ENCODE measurements at places on chromosomes 16 and 17.

DNA sequence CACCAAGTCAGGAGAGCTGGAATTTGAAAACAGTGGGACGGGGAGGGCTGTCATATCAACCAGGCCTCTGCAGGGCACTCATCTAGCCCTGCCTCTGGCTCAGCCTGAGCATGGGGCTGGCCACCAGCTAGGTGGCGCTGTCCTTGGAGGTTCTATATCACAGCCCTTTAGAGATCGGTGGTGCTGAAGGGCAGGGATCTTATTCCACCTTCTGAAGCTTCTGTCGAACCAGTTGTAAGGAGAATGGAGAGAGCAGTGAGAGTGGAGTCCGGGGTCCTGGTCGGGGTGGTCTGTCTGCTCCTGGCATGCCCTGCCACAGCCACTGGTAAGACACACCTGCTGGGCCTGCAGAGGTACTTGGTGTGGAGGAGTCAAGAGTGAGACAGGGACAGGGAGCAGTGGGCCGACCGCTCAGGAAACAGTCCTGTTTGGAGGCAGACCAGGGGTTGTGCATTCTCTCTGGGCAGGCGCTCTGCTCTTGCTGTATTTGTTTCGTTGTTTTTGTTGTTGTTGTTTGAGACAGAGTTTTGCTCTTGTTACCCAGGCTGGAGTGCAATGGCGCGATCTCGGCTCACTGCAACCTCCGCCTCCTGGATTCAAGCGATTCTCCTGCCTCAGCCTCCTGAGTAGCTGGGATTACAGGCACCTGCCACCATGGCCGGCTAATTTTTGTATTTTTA is at the start of gene CES3:
TSS of gene CES3 (plus strand) at position 202 of the 680 bp plus-strand sequence. CDS start at position 244, 42 bp downstream.
- no peak for DNase-seq

DNA sequence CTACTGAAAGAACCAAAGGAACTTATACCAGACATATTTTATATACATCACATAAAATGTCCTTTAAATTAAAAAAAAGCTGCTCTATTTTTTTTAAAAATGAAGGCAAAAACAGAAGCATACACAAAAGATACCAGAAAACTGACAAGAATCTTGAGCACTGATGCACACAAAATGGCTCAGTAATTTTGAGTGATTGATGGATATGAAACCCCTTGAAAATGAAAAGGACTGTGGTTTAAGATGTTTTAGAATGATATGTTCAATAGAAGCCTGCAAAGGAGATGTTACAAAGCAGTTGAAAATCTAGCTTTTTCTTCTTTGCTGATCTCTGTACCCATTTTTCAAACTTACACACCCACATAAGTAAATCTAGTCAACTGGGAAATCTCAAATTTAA is 2.7 kb downstream of the C16orf87 start:
- DNase-seq, result no peak

- no peak for DNase-seq
These were observed 120.5 kb downstream of the ZFHX3 start for GRCh38 chr16:72927199-72928089.

DNA sequence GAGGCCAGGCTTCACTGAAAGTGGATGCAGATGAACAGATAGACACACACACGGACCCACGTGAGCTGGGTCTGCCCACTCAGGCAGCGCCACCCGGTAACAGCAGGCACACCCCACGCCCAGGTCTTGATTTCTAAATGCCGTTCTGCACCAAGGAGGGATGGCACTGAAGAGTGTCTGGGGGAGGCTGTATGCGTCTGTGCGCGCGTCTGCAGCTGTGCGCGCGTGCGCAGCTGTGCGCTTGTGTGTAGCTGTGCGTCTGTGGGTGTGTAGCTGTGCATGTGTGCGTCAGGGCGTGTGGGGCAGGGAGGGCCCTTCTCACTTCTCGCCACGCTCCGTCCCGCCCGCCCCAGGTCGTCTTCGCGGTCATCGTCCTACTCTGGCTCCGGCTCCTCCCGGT is 15.5 kb upstream of the IL17C start:
- no peak for DNase-seq
